ENCODE measurements at places on chromosomes 12 and 14. TPM values are rescaled to one million over a fixed set of nuclear protein-coding genes. Genes with fewer than 3 reads are reported as not detected.

CDC42BPB gene
- total RNA-seq, result 58.5 TPM

KCNJ8 gene
- total RNA-seq, result 20.3 TPM

- DNase-seq, result no peak
Measured at GRCh38 chr14:67704484-67705089, 2.9 kb downstream of the RDH12 start.

DNA sequence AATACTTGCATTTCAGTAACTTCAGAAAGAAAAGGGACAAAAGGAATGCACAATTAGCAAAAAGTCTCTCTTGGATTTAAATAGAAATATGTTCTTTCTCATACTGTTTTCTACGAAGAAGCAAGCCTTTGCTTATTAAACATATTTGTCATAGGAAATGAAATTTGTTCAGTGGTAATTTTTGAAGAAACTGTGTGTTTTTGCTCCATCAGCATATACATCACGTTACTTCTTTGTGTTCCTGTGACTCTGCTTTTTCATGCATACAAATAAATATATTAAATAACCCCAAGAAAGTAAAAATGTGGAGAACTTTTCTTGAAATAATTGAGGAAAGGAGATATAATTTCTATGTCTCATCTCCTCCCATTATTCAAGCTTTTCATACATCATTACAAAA, 39.7 kb downstream of the CD163L1 start:
- no peak for DNase-seq

- no peak for DNase-seq
Measured at GRCh38 chr12:130144256-130144655, 18.0 kb upstream of the FZD10 start.

DNA sequence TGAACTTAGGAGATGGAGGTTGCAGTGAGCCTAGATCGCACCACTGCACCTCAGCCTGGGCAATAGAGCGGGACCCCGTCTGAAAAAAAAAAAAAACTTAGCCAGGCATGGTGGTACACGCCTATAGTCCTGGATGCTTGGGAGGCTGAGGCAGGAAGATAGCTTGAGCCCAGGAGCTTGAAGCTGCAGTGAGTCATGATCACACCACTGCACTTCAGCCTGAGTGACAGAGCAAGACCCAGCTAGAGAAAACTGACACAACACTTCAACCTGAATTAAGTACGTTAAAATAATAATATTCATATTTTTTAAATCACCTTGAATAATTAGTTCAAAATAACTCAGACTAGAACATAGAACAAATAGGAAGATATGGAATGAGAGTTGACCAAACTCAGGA, 5.7 kb upstream of the CATSPERB start:
- no peak for DNase-seq

GRCh38 chr12:91813701-91814100, 331.9 kb downstream of the BTG1 start:
- DNase-seq, result no peak

CNTN1 gene
- total RNA-seq, result 23.2 TPM

- no peak for DNase-seq
Measured at GRCh38 chr14:91092073-91092472, 21.8 kb upstream of the DGLUCY start.

- DNase-seq, result peak; percentile 42
Measured at GRCh38 chr14:101122237-101123141, 219.0 kb upstream of the RTL1 start.

KRT74 gene
- total RNA-seq, result not detected

DNA sequence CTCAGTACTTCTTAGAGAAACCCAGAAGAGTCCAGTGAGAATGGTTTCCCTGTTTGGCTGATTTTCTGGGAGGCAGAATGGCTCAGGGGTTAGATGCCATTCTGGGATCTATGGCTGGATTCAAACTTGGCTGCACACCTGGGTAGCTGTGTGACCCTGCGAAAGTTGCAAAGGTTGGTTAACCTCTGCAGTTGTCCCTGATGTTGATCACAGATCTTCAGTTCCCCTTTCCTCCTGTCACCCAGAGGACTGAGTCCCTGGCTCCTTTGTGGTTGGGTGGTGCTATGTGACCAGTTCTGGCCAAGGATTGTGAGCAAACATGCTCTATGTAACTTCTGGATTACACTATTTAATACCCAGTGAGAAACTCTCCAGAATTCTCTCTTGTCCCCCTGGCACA, 418.0 kb downstream of the RGS6 start:
- no peak for DNase-seq

DNA sequence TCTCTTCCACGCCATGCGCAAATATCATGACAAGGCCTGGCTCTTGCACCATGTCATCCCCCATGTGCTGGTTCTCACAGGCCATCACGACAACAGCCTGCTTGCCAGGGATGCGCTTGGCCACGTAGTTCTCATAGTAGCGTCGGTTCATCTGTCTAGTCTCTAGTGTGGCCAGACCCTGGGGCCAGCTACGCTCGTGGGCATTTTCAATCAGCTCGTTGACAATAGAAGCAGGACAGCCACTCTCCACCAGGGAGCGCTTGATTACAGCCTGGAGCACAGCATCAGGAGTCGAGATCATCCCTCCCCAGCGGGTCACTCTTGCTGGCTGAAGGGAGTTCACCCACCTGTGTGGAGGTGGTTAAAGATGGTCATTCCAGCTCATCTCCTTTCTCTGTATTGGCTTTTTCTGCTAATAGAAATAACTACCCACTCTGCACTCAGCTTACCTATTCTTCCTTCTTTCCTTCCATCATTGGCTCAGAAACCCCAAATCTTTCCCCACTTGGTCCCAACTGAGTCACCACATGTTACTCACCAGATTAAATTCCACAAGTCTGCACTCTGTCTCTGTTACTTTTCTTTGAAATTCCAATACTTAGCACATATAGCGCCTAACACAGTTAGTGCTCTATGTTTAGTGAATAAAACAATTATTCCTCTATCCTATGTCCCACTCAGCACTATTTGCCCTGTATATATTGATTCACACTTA, 15.1 kb downstream of the RNF41 start:
- peak; percentile 77 for DNase-seq

DNA sequence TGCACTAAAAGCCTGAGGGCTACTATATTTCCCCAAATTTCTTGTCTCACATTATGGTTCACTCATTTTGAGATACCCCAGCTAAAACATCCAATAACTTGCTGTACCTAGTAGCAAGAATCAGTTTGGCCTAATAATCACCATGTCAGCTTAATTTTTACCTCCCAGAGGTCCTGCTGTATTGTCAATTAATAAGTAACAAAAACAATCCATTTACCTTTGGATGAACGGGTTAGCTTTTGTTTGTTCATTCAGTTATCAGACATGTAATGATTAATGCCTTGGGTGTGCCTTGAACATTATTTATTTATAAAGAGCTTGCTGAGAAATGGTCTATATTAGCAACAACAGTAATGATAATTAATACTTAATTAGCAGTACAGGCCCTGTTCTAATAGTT, 57.0 kb downstream of the MON2 start:
- no peak for DNase-seq

- DNase-seq, result no peak
Measured at GRCh38 chr12:39989501-39989900, 116.4 kb downstream of the SLC2A13 start.

GLS2 gene
- 3.5 TPM for total RNA-seq

MSI1 gene
- total RNA-seq, result not detected

DNA sequence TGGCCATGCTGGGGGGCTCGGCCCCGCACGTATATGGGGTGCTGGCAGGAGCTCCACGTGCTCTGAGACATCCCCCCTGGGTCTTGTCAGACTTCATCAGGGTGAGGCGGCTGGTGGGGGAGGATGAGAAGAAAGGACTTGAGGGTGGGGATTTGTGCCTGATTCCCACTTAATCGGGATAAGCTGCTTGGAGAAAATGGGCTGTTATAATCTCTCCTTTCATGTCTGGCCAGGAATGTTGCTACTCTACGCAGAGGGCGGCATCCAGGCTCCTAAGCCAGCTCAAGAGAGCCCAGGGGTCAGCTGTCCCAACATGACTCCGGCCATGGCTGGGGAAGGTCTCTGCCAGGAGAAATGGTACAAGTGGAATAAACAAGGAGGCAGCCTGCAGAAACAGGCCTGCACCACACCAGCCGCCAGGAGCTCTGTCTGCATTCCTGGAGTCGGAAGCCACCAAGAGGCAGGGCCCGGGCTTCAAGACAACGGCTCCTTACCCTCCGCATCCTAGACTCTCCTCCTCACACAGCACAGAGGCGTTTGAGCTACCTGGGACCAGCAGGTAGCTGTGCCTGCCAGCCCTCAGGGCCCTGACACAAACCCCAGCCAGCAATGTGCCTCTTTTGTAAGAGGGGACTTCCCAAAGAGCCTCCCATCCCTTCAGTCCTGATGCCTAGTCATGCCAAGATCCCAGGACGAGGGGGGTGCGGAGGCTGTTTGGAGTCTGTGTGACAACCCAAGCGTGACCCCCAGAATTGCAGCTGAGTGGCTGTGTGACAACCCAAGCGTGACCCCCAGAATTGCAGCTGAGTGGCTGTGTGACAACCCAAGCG, 195.8 kb upstream of the DIO3 start:
- DNase-seq, result peak; percentile 83

DNA sequence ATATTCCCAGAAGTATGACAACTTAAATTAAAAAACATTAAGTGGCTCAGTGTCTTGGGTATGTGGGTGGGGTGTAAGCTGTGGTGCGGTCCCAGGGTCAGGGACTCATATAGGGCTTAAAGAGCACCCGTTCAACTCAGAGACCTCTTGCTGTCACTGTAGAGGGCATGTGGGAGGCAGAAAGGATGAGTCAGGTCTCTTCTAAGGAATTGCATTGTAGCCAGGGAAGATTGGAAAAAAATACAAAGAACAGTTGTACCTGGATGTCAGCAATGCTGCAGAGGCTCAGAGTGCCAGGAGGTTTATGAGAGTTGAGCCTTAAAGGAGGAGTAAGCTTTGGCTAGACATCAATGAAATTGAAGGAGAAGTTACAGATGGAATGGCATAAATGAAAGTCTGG, 104.1 kb downstream of the MYRFL start:
- DNase-seq, result no peak

ANKS1B gene
- total RNA-seq, result 41.7 TPM

CCDC175 gene
- total RNA-seq, result not detected

COCH gene
- total RNA-seq, result 0.99 TPM

DNA sequence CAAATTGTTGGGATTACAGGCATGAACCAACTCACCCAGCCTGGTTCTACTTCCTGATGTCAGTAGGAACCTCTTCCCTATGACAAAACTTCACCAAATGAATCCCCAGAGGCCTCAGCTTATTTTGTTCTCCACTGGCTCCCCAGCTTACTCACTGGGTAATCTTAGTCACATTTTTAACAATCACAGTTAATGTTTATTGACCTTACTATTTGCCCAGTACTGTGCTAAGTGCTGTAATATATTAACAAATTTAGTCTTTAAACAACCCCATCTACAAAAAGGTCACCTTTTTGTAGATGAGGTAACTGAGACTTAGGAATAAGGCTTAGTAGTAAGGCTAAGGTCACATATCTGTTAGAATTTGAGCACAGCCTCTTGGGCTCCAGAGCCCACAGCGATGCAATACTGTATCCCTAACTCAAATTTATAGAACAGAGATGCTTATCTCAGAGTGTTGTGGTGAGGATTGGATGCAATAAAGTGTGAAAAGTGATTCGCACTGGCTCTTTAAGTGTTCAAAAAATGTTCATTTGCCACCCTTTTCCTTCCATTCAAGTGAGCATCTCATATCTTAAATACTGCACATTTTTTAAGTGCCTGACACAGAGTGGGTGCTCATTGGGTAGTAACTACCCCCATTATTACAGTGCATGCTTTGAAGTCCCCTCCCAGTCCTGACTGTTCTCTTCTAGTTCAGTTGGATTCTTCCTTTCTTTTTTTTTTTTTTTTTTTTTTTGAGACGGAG, 146.4 kb upstream of the ARHGAP5 start:
- no peak for DNase-seq

DNA sequence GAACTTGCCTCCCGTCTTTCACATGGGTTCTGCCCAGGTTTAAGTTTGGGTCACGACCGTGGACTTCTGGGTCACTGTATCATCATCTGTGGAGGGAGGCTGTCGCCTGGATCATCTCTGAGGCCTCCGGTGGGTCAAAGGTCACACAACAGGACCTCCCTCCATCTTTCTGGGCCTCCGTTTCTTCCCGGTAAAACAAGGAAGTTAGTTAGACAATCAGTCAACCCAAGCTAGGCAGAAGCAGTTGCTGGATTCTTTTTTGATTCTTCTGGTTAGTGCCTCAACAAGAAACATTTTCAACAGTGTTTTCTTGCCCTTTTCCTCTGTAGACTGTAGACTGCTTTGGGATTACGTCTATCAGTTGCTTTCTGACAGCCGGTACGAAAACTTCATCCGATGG, 186.6 kb upstream of the BCL2L14 start:
- no peak for DNase-seq

Measured in sigmoid colon (tissue), 7 donors.